ENCODE measurements at places on chromosomes 6 and 20.
A peak's percentile ranks its signal among the peaks of the same experiment; 100 is the strongest.

DNA sequence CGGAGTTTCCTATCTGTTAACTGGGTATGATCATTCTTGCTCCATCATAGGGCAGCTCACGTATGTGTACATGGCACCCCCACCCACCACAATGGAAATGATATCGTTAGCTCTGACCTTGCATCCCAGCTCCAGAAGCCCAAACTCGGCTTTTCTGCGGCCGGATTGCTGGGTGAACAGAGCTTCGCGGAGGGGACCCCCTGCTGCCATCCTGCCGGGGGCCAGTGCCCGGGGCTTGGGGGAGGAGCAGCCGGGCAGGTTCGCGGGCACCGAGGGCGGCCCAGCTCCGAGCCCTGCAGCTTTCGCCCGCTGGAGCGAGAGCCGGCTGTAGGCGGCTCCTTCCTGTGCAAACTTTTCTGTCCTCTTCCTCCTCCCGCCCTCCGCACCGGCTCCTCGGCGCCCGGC lies 24.9 kb upstream of the FUCA2 start:
- peak; percentile 60 for DNase-seq
- H3K36me3 ChIP-seq, result no peaks in the 10 kb centered on the region
- no peak overlapping the region for H3K27ac ChIP-seq
- peaks cover 7% of the 10 kb centered on the region for H3K4me1 ChIP-seq

DNA sequence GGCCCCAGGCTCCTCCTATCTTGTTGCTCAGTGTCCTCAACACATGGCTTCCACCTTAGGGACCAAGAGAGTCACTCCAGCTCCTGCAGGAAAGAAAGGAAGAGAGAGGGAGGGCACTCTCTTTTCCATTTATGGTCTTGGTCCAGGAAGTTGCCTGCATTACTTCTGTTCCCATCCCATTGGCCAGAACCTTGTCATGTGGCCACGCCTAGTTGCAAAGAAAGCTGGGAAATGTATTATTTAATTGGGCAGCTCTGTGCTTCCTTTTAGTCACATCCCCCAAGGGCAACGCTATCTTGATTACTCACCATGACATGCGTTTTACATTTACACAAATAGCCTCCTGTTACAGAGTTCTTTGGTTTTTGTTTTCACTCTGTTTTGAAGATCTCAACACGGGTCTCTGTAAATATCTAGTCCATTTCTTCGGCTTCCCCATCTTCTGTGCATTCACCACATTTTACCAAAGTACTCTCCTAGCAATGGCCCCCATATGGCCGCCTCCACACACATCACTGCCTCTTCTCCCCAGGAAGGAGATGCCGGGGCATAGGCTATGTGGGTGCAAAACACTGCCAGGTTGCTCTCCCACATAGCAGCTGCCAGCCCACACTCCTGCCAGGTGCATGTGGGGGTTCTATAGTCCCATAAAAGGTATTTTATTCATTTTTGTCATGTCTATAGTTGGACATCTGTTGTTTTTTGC lies 35.7 kb upstream of the ZMYND8 start:
- H3K27ac ChIP-seq, result no peak overlapping the region
- H3K4me3 ChIP-seq, result no peak overlapping the region
- H3K4me1 ChIP-seq, result no peaks in the 10 kb centered on the region
- no peaks in the 10 kb centered on the region for H3K27me3 ChIP-seq
- DNase-seq, result no peak

DNA sequence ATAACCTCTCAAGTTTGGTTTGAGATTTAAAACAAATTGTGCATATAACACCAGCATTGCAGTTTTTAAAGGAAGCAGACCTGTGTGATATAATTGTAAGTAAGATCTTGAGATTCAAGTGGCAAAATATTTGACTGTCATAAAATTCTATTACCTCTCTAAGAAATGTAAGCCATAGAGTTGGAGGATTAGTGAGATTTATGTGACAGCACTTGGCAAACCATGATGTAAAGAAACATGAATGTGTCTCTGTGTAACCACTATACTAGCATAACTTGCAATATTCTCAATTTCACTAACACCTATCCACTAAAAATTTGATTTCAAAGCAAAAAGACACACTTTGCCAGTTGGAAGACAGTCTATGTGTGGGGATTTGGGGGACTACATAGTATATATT lies 190.2 kb upstream of the SSTR4 start:
- no peaks in the 10 kb centered on the region for H3K36me3 ChIP-seq
- H3K27ac ChIP-seq, result no peak overlapping the region
- peaks cover 34% of the 10 kb centered on the region for H3K27me3 ChIP-seq
- H3K4me3 ChIP-seq, result no peak overlapping the region

DNA sequence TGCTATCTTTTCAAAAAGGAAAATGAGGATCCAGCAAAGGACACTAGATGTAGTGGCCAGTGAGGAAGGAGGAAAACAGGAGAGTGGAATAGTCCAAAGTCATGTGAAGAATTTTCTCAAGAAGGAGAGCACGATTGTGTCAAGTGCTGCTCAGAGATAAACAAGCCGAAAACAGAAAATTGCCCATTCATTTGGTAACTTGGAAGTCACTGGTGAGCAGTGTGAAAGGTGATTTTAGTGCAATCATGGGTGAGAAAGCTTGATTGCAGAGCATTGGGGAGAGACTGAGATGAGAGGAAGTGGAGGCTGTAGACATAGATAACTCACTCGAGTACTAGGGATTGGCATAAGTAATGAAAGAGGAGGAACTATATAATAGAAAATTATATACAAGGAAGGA lies 26.0 kb upstream of the PRDM1 start:
- peaks cover 2% of the 10 kb centered on the region for H3K4me1 ChIP-seq
- peaks cover 55% of the 10 kb centered on the region for H3K27me3 ChIP-seq
- no peak for DNase-seq
- no peaks in the 10 kb centered on the region for H3K36me3 ChIP-seq

DNA sequence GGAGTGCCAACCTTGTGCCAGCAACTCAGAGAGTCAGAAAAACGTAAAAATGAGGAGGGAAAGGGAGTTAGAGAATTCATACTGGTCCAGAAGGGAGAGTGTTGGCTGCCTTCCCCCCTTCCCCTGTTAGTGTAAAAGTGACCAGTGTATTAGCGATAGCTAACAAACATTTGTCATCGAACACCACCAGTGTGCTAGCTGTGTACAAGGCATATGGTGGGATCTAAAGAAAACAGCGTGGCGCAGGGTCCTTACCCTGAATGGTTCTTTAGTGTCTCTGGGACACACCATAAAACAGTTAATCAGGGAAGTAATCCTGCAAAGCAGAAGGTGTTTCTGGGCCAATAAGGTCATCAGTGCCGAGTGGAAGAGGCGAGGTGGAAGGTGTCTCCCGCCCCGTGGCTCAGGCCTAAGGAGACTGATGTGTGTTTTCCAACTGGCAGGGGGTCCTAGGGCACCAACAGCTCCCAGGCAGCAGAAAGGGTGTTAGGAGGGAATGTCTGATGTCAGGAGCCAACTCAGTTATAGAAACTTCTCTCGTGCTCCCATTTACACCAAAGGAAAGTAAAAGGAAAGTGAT lies 91.9 kb downstream of the TCP11 start:
- no peaks in the 10 kb centered on the region for H3K36me3 ChIP-seq
- H3K27me3 ChIP-seq, result no peaks in the 10 kb centered on the region
- H3K27ac ChIP-seq, result no peak overlapping the region
- H3K4me3 ChIP-seq, result no peak overlapping the region
- DNase-seq, result no peak
- H3K4me1 ChIP-seq, result peaks cover 10% of the 10 kb centered on the region

DNA sequence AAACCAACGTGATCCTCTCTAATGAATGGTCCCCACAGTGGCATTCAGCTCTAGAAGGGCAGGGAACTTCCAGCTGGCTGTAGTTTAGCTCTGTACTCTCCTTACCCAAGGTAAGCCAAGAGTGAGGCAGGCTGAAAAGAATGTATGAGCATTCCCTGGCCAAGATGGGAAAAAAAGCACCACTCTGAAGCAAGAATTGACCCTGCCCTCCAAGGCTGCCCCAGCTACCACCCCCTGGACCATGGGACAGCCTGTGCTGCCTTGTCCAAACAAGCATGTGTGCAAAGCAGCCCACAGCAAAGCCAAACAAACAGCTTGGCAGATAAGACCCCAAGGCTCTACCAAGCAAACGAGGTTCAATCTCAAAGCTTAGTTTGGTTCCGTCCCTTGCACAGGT lies 73.9 kb downstream of the GFOD1 start:
- no peaks in the 10 kb centered on the region for H3K27me3 ChIP-seq
- H3K4me1 ChIP-seq, result peaks cover 7% of the 10 kb centered on the region

GRCh38 chr6:122673343-122673961 lies 63.2 kb downstream of the PKIB start:
- peaks cover 23% of the 10 kb centered on the region for H3K36me3 ChIP-seq
- H3K27ac ChIP-seq, result no peak overlapping the region
- no peak for DNase-seq
- no peaks in the 10 kb centered on the region for H3K27me3 ChIP-seq
- H3K4me3 ChIP-seq, result no peak overlapping the region

GRCh38 chr20:64234291-64234791 lies 21.2 kb upstream of the PCMTD2 start:
- peaks cover 15% of the 10 kb centered on the region for H3K27me3 ChIP-seq
- DNase-seq, result no peak
- H3K36me3 ChIP-seq, result no peaks in the 10 kb centered on the region

GRCh38 chr6:69542494-69542893 lies 254.3 kb downstream of the LMBRD1 start:
- DNase-seq, result no peak
- H3K4me3 ChIP-seq, result no peak overlapping the region
- H3K27me3 ChIP-seq, result no peaks in the 10 kb centered on the region
- H3K27ac ChIP-seq, result no peak overlapping the region
- H3K36me3 ChIP-seq, result no peaks in the 10 kb centered on the region

DNA sequence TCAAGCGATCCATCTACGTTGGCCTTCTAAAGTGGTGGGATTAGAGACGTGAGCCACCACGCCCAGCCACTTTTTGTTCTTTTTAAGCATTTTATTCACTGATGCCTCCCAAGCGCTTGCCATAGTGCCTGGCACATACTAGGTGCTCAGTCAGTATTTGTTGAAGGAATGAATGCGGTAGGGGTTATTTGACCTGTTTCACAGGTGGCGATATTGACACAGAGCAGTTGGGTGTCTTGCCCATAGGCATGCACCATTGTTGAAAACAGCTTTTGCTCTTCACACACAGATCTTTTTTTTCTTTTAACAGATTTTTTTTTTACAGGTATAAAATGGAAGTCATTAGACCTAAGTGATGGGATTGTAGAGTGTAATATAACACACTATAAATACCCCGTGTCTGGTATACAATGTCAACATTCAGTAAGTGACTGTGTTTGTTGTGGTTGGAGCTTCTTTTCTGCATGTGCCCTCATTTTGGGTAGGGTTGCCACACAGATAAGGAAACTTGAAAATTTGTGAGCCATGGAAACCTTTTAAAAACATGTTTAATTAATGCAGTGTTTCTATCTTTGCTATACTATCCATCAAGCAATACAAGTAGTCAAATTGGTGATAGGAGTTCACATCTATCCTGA lies 24.8 kb downstream of the RREB1 start:
- no peak overlapping the region for H3K4me3 ChIP-seq
- no peak for DNase-seq
- H3K36me3 ChIP-seq, result peaks cover 3% of the 10 kb centered on the region

- H3K27me3 ChIP-seq, result no peaks in the 10 kb centered on the region
- peak within 1 kb of the TSS; percentile 98 for H3K27ac ChIP-seq
- DNase-seq, result peak; percentile 96
- peak within 1 kb of the TSS; percentile 94 for H3K4me3 ChIP-seq
These were observed at the start of gene ZFAND3 for GRCh38 chr6:37819177-37819801. ZFAND3 (plus strand) TSS chr6:37819727; CDS start chr6:37819946, 219 bp downstream.

GRCh38 chr20:14219801-14220461 lies 117.5 kb downstream of the FLRT3 start:
- H3K4me1 ChIP-seq, result peaks cover 14% of the 10 kb centered on the region
- no peak overlapping the region for H3K27ac ChIP-seq
- H3K4me3 ChIP-seq, result no peak overlapping the region
- no peaks in the 10 kb centered on the region for H3K27me3 ChIP-seq

DNA sequence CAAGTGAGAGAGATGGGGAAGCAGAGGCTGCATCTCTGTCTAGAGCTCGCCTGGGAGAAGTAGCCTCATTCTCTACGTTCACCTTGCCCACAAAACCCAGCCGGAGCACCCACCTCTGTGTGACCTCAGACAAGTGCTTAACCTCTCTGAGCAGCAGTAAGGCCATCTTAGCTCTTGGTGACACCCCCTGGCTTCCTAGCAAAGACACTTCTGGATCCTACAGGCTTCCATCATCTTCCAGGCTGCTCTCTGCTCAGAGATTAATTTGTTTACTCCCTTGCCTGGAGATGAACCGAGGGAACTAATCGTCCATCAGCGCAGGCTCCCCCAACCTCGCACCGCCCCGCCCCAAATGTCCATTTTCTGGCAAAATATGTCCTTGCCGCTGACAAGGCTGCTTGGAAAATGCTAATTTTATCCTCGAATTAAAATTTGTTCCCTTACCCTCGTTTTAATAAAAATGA lies 24.0 kb upstream of the CTNNBL1 start:
- no peaks in the 10 kb centered on the region for H3K36me3 ChIP-seq
- H3K4me1 ChIP-seq, result peaks cover 6% of the 10 kb centered on the region
- no peak for DNase-seq
- no peak overlapping the region for H3K27ac ChIP-seq
- H3K27me3 ChIP-seq, result peaks cover 65% of the 10 kb centered on the region

DNA sequence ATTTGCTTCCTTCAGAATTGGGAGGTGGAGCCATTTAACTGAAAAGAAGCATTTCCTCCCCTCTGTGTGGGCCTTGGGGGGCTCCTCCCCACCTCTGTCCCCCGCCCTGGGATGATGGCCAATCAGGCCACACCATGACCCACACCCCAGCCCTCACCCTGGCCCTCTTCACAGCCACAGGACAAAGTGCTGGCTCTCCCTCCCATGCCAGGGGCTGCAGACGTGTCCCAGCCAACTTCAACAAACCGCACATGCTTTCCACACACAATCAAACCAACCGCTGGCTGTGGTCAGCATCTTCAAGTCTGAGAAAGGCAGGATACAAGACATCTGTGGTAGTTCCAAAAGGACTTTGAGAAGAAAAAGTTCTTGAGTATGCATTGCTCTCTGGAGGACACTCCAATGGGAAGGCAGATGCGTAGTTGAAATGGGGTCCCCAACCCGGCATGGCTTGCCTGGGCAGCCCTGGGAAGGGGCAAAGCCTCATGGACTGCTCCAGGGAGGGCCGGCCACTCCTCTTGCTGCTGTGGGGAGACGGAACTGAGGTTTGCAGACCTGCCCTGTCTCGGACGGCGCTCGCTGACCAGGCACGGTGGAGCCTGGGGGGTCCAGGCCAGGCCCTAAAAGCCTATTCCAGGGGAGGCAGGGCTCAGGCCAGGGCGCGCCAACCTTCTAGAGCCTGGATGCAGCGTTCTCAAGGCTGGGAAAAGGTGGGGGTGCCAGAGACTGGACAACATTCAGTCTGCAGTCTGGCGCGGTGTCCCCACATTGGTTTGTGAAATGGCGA lies 12.2 kb downstream of the TTLL2 start:
- DNase-seq, result no peak
- no peak overlapping the region for H3K4me3 ChIP-seq
- H3K27me3 ChIP-seq, result no peaks in the 10 kb centered on the region
- no peaks in the 10 kb centered on the region for H3K36me3 ChIP-seq

Data from mesothelial cell of epicardium (in vitro differentiated cells).